Small intestine (tissue), 16 donors: ENCODE measurements at places on chromosomes 7 and 10.
A peak's percentile ranks its signal among the peaks of the same experiment; 100 is the strongest.

DNA sequence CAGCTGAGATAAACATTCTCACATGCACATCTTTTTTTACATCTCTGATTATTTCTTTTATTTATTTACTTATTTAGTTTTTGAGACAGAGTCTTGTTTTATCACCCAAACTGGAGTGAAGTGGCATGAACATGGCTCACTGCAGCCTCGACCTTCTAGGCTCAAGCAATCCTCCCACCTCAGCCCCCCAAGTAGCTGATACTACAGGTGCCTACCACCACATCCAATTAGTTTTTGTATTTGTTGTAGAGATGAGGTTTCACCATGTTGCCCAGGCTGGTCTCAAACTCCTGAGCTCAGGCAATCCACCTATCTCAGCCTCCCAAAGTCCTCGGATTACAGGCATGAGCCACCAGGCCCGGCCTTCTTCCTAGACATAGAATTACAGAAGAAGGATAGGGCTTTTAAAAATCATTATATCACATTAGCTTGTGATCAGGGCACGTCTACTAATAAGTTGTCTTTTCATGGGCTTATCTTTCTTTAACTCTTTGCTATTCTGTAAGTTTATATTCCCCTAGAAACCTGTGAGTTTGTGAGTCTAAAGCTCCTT, 5.9 kb downstream of the ASB15 start:
- no peak for DNase-seq

DNA sequence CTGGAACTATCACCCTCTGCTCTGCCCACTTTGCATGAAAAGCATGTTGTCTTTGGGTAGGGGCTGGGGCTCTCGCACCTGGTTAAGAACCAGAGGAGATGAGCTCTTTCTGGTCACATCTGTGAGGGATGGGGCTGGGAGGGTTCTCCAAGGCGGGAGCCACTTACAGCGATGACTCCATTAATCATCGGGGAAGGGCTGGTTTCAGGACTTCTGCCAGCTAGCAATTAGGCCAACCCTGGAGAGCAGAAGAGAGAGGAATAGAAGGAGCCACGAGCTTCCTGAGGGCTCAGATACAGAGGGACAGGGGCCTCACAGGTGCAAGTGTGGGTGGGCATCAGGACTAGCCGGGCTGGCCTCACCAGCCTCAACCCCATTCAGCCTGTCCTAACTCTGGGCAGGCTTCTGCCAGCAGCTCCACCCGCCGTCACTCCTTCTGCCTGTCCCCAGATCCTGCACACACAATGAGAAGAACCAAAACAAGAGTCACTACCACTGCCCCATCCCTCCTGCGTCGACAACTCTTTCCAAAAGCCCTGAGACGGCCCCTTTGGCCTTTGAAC, 8.4 kb downstream of the AQP1 start:
- no peak for DNase-seq

- no peak for DNase-seq
Observed at GRCh38 chr7:25348104-25348503, 119.8 kb upstream of the NPVF start.

DNA sequence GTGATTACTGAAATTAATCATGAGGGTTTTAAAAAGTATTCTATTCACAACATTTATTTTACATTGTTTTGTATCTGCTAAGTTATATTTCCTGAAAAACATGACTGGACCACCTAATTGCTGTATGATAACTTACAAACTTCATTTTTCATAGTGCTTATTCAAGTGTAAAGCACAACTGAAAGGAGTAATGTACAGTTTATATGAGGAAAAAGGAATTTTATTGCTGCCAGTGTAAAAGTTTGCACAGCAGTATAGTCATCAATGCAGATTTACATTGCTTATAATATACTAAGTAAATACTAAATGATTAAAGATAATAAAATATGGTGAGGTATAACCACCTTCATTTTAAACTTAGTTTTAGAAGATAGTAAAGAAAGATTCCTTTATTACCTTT, 4.0 kb downstream of the PTEN start:
- peak; percentile 31 for DNase-seq

DNA sequence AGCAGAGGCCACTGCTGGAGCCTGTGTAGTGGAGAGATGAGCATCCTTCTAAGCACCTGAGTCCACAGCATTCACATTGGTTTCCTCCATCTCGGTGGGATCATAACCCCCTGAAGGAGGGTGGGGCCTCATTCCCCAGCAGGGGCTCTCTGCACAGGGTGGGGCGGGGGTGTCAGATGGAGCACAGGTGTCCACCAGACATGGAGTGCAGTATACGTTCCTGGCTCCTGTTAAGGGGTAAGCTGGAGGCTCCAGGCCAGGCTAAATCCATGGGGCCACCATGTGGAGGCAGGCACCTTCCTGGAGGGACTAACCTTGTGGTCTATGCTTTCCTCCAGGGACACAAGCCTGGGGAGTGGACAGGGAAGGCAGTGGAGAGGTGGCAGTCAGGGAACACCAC, 252.6 kb downstream of the GRID1 start:
- no peak for DNase-seq

DNA sequence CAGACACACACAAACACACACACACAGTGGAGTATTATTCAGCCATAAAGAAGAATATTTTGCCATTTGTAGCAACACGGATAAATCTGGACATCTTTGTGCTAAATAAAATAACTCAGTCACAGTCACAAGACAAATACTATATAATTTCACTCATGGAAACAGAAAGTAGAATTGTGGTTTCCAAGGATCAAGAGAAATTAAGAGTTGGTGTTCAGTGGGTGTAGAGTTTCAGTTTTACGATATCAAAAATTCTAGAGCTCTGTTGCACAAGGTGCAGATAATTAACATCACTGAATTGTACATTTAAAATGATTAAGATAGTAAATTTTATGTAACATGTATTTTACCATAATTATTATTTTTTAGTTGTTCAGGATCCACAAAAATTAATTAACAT, 1235.0 kb downstream of the XPNPEP1 start:
- no peak for DNase-seq

DNA sequence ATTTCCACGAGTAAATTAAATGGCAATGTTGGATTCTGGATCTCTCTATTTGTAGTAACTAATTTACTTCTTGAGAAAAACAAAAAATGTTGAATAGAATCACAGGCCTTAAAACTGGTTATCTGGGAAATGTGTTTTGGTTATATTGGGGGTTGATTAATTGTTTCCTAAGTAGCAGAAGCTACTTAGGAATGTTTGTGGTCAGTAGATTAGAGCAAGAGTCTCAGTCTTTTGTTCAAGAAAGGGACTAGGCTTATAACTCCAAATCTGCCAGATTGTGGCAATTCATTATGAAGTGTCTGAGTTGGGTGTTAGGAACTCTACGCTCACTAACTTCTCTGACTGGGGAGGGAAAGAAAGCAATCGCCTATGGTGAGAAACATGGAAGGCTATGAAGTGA, 244.3 kb upstream of the PHYHIPL start:
- DNase-seq = no peak

GRCh38 chr7:99290980-99291607, 18.5 kb downstream of the MYH16 start:
- DNase-seq = peak; percentile 65

DNA sequence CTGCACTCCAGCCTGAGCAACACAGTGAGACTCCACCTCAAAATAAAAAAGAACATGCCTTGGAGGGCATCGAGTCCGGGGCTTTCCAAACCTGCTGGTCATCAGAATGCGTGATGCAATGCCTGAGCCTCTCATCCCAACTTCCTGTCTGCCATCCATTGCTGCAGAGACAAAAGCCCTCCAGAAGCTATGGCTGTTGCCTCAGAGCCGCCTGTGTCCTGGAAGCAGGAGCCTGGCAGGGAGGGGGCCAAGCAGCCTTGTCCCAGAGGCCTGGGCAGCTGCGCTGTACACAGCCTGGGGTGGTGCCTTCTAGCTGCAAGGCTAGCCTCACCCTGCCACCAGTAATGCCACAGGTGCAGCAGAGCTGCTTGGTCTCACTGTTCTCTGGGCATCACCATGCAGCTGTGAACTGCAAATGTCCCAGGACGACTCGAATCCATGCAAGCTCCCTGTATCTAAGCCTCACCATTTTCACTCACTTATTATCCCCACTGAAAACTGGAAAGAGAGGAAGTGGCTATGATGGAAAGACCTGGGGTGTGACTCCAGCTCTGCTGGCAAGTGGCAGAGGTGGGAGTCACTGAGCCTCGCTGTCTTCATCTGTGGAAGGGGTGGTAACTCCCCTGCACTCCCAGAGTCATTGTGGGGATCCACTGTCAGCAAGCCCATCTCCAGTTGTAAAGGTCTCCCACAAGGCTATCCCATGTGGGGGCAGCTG, 7.0 kb downstream of the ALOX5 start:
- DNase-seq = no peak

DNA sequence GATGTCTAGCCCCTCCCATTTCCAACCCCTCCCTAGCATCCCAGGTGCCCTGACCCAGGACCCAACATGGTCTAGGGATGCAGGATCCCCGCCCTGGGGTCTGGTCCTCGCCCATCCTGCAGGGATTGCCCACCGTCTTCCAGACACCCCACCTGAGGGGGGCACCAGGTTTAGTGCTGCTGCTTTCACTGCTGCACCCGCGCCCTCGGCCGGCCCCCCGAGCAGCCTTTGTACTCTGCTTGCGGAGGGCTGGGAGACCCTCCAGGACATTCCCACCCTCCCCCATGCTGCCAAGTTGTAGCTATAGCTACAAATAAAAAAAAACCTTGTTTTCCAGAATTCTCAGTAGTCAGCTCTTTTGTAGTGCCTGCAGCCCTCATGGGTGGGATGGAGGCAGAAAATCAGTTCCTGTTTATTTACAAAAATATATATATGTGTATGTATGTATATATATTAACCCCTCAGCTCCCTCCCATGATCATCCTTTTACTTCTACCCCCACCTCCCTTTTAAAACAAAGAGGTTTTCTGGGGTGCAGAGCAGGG, 9.7 kb downstream of the ZYX start:
- DNase-seq = no peak

- DNase-seq = no peak
Observed at GRCh38 chr7:139883814-139884213, 54.8 kb downstream of the TBXAS1 start.

GRCh38 chr10:7457478-7458316, 46.9 kb upstream of the SFMBT2 start:
- no peak for DNase-seq

GRCh38 chr7:79227044-79227443, 226.4 kb downstream of the MAGI2 start:
- DNase-seq = no peak

GRCh38 chr10:103740611-103741010, 114.8 kb downstream of the SH3PXD2A start:
- DNase-seq = no peak

DNA sequence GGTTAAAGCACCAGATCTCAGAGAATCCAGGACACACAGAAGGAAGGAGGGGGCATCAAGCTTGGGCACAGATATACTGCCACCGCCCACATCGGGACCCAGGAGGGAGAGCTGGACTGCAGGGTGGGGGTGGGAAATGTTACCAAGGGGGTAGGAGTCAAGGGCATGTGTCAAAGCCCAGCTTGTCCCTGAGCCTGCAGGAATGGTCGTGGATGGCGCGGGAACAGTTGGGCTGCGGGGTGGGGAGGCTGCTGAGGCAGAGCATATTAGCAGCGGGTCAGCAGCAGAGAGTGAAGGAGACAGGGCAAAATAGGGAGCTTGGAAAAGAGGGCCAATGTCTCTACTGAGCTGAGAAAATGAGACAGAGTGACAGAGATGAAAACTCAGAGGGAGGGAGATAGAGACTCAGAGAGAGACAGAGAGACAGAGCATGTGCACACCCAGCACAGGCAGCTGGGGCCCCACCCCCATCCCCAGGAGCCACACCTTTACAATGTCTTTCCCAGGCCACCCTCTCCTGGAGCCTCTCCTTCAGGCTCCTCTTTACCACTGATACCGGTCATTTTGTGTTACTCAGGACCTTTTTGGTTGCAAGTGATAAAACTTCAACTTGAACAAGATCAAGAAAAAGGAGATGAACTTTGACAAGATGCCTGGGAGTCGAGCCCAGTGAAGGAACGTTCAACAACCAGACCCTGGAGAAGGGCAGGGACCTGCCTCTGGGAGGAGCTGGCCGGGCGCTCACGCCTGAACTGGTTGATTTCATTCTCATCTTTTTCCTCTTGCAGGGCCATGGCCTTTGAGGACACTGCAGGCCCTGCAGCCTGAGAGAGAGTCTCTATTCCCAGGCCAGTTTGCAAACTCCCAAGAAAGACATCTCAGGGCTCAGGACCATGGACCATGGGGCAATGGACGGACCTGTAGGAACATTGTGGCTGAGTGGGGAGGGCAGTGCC, 50.0 kb downstream of the AOC1 start:
- DNase-seq = peak; percentile 76

DNA sequence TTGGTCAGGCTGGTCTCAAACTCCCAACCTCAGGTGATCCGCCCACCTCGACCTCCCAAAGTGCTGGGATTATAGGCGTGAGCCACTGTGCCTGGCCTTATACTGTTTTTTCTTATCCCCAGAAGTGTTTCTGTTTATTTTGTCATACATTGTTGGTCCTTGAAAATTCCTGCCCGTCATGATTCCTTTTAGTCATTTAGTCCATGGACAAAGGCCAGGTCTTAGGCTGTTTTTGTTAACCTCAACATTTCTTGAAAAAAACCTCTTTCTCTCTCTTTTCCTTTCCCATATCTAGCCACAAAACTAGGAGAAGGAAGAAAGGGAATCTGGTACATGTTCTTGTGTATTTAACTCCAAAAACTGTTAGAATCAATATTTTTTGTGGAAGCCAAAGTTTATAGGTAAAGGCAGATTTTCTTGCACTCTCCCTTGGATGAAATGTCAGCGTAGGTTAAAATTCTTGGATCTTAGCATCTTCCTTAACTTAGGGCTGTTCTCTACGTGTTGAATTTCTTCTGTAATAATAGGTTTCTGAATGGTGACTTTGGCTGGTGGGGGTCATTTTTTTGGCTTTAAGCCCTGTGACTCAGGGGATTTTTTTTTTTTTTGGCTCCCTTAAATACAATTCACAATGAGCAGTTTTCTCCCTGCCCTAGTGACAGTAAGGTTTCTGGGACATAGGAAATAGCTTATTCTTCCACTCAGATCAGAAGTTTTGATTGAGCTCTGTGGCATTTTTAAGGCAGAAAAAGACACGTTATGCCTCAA, 500.8 kb downstream of the AUTS2 start:
- no peak for DNase-seq

DNA sequence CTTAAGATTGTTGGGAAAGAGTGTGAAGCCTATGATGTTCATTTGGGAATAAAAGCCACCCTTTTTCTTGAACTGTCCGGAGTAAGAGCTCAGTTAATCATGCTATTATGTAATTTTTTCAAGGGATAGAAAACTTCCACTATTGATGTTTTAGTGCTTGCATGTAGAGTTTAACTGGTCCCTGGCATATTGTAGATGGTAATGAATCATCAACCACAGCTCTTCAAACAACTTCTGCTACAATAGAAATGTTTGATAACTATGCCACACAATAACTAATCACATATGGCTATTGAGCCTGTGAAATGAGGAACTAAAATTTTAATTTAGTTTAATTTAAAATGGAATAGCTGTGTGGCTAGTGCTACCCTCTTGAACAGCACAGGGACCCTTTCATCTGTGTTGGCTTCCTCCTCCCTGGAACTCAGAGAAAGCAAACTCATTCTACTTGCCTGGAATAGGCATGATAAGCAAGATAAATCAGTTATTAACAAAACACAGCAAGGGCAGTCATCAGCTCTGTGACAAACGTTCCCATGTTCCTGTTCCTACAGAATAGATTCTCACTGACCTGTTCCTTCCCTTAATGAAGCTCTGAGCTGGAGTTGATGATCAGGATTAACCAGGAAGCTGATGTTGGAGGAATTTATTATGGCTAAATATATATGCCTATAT, 4.9 kb upstream of the SRI start:
- DNase-seq = no peak
